ENCODE measurements at places on chromosomes 3 and 15.

DNA sequence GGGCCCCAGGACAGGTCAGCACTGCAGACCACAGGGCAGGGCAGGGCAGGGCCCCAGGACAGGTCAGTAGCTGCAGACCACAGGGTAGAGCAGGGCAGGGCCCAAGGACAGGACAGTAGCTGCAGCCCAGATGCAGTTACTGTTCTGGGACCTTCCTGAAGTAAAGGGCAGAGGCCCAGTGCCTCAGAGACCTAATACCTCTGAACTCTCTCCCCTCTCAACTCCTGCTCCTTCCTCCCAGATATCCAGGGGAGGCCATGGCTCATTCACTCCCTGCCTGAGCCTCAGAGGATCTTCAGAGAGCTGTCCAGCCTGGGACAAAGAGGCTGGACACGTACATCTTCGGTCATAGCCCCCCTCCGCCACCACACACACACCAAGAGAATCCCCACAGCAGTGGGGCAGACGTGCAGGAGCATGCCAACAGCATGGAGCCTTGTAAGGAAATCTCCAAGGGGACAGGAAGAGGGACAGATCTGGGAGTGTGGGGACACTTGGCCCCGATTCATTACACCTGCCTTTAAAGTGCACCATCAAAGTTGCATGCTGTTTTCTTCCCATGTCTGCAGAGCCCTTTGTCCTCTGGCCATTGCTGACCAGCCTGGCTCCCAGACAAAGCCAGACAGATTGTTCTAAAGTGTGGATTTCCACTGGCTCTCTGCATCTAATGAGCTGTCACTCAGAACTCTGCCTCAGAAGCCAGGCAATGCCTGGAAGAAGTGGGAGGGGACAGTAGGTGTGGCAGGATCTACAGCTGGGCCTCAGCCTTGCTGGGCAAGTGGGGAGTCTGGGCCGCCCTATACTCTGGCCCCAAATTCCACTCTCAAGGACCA, 24.2 kb upstream of the BUB1B start:
- no peak for DNase-seq

GRCh38 chr3:129747992-129748391, 141.5 kb upstream of the PLXND1 start:
- DNase-seq: no peak

DNA sequence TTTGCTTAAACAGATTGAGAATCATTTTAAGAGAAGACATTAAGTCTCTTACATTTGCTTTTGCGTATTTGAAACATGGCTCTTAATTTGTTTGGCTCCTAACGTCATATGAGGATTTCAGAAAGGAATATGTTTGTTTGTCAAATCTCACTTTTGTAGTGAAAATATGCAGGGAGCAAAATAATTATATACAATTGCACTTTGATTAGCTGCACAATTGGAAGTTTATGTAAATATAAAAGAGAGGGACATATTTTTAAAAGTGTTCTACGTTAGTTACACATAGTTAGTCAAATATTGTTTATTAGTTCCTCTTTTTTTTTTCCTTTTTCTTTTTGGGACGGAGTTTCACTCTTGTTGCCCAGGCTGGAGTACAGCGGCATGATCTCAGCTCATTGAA, 42.7 kb upstream of the GOLIM4 start:
- DNase-seq: no peak

DNA sequence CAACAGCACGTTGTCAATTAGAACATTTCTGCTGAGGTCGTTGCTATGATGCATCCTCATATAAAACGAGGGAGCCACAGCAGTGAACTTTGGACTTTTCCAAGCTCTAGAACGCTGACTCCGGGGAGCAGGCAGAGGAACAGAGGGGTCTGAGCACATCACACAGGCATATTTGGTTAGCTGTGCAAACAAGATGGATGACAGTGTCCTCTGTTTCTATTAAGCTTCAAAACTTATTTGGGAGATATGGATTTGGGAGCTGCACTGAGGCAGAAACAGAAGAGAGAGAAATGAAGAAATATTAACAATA, 278.0 kb upstream of the TBL1XR1 start:
- no peak for DNase-seq

DNA sequence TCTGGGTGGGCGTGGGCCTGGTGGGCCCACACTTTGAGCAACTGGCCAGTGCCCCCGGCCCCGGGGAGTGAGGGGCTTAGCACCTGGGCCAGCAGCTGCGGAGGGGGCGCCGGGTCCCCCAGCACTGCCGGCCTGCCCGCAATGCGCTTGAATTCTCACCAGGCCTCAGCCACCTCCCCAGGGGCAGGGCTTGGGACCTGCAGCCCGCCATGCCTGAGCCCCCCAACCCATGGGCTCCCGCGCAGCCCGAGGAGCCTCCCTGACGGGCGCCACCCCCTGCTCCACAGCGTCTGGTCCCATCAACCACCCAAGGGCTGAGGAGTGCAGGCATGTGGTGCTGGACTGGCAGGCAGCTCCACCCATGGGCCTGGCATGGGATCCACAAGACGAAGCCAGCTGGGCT, 484.3 kb downstream of the UNC13C start:
- no peak for DNase-seq

- DNase-seq: no peak
These were observed 54.7 kb downstream of the FOXP1 start for GRCh38 chr3:71528816-71529215.

GRCh38 chr15:90762109-90762508, 45.0 kb downstream of the BLM start:
- peak; percentile 64 for DNase-seq

DNA sequence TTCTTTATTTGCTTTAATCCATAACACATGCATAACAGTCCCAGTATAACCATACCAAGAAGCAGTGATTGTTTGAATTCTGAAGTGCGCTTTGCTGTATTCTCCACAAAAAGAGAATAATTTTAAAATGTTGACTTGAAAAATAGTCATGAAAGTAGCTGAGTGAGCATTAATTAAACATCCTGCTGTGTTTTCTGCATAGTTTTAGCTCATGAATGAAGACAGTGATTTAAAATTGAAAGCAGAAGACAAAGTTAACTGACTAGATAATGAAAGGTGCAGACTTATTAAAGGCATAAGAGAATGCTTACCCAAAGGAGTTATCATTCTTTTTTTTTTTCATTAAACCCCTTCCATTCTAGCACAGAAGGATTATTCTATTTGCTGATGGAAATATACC, 143.5 kb downstream of the GABRG3 start:
- DNase-seq: no peak

DNA sequence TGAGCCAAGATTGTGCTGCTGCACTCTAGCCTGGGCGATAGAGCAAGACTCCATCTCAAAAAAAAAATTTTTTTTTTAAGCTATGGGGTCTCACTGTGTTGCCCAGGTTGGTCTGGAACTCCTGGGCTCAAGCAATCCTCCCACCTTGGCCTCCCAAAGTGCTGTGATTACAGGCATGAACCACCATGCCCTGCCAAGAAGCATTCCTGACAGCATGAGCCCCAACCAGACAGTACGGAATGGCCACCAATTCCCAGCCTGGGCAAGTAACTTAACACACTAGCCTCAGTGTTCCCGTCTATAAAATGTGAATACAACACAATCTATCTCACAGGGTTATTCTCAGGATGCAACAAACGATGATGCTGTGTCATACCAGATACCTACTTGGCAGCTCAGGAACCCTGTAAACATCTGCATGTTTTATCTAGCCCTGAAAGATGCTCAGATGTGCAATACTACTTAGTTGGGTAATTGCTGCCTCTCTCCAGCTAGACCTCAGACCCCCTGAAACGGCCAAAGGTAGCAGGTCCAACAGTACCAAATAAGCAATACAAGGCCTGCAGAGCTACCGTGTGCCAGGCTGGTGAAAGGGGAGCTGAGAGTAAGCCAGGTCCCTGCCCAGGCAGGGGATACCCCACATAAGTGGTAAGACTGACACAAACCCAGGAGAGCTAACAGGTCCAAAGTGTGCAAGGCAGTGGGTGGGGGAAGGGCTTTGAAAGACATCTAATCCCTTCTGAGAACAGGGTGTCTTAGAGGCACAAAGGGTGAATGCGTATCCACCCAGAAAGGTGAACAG, 1.9 kb downstream of the TKT start:
- DNase-seq: no peak

- no peak for DNase-seq
These were observed 272.0 kb downstream of the KLF13 start for GRCh38 chr15:31598620-31599019.

- peak; percentile 72 for DNase-seq
These were observed 37.6 kb upstream of the SFMBT1 start for GRCh38 chr3:53083521-53083920.

DNA sequence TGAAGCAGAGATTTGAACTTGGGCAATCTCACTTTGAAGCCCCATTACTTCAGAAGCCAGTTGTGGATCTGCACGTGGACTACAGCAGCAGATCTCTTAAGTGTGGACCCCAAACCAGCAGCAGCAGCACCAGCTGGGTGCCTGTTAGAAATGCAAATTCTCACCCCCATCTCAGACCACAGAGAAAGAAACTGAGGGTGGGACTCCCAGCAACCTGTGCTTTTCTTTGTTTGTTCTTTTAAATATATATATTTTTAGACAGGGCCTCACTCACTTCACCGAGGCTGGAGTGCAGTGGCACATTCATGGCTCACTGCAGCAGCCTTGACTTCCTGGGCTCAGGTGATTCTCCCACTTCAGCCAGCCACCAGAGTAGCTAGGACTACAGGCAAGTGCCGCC, 53.2 kb downstream of the SLTM start:
- no peak for DNase-seq

GRCh38 chr15:40310001-40310959, 2.5 kb upstream of the PLCB2 start:
- peak; percentile 68 for DNase-seq

- DNase-seq: peak; percentile 59
These were observed 68.2 kb upstream of the VGLL4 start for GRCh38 chr3:11711876-11712275.

DNA sequence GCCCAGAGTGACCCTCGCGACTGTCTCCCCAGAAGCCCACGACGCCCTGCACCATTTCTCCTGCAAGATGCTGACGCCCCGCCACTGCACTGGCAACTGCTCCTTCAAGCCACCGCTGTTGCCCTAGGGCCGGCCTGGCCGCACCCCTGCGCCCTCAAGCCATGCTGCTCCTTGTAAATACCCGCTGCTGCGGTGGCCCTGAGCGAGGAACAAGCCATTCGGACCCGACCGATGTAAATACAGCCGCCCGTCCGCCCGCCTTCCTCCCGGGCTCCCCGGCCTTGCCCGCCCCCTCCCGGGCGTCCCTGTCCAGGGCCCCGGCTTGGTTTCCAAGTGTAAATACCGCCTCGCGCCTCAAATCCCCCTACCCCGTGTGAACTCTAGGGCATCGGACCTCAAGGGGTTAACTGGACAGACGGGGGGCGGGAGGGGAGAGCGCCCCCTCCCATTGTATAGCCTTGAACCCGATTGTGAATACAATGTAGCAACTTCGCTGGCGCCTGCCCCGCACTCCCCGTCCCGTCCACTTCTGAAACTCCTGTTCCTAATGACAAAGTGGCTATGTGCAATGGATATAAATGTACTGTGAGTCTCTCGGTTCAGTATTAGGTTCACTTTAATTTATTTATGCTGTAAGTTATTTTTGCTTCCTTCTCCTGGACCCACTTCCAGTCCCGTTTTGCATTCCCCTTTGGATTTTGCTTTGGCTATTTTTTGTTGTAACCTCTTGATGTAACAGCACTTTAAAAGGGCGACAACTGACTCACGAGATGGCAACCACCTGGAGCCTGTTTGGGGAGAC, 5.9 kb downstream of the RNU6-1 start:
- DNase-seq: peak; percentile 73

- peak; percentile 19 for DNase-seq
These were observed 12.7 kb downstream of the CFAP44 start for GRCh38 chr3:113428581-113428980.

- no peak for DNase-seq
These were observed 23.9 kb downstream of the ATP1B3 start for GRCh38 chr3:141900343-141900742.

- DNase-seq: no peak
These were observed 213.1 kb downstream of the RPLP1 start for GRCh38 chr15:69665641-69666111.

GRCh38 chr3:109642025-109642424, 304.7 kb upstream of the DPPA4 start:
- no peak for DNase-seq

- DNase-seq: peak; percentile 55
These were observed 13.7 kb downstream of the PLEKHO2 start for GRCh38 chr15:64855205-64855975.

DNA sequence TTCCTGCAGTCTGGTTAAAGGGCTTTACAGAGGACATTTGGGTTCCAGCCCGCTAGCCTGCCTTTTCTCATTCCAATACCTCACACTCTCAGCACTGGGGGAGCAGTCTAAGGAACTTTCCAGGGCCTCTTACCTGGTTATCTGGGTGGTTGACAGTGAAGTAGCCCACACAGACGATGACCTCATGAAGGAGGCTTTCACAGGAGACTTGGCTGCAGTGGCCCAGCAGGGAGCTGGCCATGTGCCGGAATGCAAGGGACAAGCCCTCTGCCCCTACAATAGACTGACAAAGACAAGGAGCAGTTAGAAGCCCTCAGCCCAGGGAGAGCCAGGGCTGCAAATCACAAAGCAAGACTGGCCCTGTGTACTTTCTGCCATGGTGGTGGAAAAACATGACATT, 39.5 kb downstream of the ISL2 start:
- DNase-seq: no peak

GRCh38 chr3:3699816-3700633, 99.2 kb upstream of the LRRN1 start:
- no peak for DNase-seq
